ENCODE measurements at places on chromosomes 2 and 18.

- DNase-seq = peak; percentile 88
Measured at GRCh38 chr2:105403783-105404698, 5.2 kb upstream of the FHL2 start.

- DNase-seq = no peak
Measured at GRCh38 chr18:7319161-7319560, 88.3 kb downstream of the LRRC30 start.

- no peak for DNase-seq
Measured at GRCh38 chr2:205682971-205683501, 735 bp downstream of the NRP2 start.

DNA sequence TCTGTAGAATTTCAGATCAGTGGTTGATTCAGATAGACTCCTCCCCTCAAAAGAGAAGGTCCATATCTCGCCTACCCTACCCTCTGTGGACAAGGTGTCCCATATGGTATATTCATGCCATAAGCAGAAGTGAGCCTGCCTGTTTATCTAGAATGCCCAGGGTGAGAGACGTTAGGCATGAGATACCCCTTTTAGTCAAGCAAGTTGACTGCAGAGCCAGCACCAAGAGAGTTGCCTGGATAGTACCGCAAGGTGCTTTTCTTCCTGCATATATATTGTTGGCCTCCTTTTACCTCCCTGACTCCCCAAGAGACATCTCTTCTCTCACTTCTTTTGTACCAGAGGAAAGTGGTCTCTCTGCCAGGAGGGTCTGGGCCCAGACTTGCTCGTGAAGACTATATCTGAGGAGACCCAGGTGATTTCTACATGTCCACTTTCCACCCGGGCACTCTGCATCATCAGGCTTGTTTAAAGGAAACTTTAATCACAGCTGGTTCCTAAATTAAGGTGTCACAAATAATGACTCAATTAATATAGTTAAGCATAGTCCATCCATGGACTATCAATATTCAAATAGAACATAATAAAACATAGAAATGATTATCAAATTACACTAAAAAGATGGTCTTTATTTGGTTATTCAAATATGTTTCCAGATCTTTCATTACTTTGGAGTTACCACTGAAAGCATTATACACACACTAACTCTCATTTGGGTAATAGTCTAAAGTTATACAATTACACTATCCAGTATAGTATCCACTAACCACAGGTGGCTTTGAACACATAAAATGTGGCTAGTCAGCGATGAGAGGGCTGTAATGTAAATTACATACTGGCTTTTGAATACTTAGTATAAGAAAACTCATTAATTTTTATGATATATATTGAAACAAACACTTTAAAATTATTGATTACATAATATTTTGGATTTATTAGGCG is 4.1 kb downstream of the ITGA4 start:
- DNase-seq = no peak

GRCh38 chr18:64202210-64202836 is 53.4 kb upstream of the LINC00305 start:
- DNase-seq = peak; percentile 8

GRCh38 chr2:187434342-187434785 is 13.7 kb downstream of the CALCRL start:
- DNase-seq = no peak

- DNase-seq = no peak
Measured at GRCh38 chr2:10157293-10157692, 34.8 kb downstream of the RRM2 start.

DNA sequence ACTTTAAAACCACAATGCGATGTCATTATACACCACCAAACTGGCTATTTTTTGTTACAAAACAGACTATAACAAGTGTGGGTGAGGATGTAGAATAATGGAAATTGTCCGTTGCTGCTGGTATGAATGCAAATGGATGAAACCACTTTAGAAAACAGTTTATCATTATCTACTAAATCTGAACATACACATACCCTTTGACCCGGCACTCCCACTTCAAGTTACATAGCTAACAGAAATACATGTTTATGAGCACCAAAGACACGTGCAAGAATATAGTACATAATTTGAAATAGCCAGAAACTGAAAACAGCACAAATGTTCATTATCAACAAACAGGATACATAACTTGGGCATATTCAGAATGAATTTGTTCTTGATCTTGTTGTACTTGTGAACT is 206.4 kb upstream of the CHAC2 start:
- DNase-seq = no peak

- no peak for DNase-seq
Measured at GRCh38 chr18:9561759-9562158, 52.6 kb downstream of the PPP4R1 start.

DNA sequence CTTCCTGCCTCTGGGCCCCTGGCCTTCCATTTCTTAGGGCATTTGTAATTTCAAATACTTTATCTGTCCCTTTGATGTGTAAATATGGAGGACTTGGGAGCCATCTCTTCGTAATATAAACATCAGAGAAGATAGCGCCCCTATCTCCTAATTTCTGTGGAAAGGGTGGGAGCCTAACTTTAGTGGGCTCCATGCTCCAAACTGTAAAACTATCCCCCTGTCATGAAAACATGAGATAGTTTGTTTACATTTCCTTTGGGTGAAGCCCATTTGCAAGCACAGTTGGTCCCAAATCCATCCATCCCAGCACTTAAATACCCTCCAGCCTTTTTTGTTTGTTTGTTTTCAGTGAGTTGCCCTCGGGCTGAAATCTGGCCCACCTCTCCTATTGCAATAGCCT is 782.6 kb upstream of the FSHR start:
- no peak for DNase-seq

DNA sequence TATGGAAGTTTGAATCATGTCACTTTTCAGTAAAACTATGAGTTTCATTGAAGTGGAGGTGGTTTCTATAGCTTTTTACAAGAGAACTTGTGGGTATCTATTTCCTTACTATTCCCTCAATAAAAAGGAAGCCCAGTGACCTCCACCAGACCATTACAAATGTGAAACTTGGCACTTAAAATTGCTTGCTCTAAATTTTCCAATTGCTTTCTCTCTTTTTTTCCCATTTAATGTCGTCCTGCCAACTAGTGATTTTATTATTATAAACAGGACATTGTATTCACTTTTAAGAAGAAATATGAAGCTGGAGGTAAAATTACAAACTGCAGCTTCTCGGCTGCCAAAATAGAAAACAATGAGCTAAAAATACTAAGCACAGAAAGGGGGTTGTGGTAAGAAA is 208.2 kb upstream of the ALPP start:
- DNase-seq = no peak

DNA sequence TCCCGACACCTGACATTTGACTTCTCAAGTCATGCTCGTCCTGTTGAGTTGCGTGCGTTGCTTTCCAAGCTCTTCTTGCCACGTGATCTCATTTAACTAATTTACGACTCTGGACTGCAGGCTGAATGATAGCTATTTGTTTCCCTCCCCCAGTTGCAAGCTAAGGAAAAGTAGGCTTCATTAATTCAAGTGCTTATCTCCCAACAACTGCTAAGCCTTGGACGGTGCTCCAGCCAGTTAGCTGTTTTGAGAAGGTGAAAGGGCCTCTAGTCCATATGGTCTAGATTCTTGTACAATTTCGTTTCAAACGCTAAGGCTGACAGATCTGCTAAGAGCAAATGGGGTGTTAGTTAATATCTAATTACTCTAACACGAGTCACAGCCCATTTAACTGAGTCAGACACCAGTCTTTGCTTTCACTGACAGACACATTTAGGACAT is 21.1 kb downstream of the GPR45 start:
- DNase-seq = no peak

DNA sequence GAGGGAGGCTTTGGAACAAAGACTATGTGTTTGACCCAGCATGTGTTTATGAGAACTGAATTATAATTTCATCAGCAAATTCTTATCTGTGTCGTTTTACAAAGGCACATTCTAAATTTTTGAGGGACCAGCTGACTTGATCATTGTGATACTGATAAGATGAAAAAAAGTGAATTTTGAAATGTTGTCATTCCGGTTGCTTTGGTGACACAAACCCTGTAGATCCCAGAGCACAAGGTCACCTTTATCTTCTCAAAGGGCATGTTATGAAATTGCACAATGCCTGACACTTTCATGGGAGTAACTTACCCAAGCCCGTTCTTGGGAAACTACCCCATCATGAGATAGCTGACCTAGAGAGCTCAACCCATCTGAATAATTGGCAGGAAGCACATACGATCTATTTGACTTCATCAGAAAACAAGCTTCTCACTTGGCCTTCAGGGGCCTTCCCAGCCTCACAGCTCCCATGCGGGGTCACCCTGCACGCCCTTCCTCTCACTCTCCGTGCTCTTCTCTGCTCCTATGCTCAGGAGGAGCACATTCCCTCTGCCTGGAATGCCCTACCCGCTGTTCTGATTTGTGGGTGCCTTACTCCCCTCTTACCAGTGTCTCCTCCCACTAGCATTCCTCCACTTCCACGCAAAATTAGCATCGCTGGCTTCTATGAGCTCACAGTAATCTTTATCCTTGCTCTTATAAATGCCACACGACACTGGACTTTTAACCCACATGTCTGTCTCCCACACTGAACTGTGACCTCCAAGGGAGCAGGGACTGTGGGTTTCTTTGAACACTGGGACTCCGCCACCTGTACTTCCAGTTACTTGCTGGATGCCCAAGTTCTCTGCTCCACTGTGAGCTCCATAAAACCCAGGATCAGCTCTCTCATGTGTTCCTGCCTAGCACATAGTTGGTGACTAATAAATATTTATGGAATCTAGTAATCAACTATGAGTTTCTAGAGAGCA is 555.8 kb upstream of the ID2 start:
- no peak for DNase-seq

GRCh38 chr2:33785201-33786106 is 186.4 kb upstream of the FAM98A start:
- no peak for DNase-seq

DNA sequence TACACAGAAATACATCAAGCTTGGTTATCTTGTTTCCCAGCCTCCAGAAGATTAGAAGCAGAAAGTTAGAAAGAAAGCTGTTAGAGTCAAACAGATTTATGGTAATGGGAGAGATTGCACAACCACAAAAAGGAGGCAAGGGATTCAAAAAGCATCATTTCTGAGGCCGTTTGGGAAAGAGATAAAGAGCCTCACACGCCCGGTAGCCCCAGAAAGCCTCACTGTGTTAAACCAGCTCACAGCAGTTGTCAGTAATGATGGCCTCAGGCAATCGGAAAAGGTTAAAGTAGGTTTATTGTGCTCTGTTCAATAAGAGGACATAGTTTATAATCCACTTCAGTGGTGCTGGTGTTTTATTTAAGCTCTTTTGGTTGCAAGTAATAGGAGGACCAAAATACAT is 111.3 kb downstream of the DCC start:
- no peak for DNase-seq

DNA sequence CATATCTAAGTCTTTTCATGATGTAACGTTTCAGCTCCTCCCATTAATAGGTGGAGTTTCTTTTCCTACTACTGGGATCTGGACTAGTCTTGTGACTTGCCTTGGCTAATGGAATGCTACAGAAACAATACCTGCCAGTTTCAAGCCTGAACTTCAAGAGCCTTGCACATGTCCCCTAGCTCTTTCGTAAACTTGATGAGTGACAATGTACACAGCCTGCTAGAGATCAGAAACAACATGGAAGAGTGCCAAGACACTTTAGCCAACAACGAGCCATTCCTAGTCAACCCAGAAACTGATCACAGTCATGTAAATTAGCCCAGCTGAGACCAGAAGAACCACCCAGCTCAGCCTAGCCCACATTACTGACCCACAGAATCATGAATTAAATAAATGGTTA is 24.8 kb upstream of the STK39 start:
- no peak for DNase-seq

DNA sequence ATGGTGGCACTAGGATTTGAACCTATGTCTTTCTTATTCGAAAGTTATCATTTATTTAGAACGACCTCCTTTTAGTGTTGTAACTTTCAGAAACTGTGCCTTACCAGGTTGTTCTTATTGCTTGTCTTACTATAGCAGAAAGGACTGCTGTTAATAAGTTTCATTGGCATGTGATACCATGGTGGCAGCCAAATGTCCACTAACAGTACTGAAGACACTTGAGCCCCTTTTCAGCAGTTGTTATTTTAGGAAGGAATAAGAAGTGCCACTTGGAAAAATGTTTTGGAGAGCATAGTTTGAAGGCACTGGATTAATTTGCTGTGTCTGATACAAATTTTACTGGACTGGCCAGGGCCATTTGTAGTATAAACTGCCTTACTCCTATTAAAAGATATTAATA is 37.7 kb downstream of the CEP192 start:
- DNase-seq = no peak

- DNase-seq = peak; percentile 54
Measured at GRCh38 chr18:12236934-12237832, 17.0 kb upstream of the CIDEA start.

GRCh38 chr18:21369146-21369545 is 127.1 kb downstream of the GREB1L start:
- no peak for DNase-seq
